HCT116 (cell line): ENCODE measurements at places on chromosomes 1 and 21. TPM values are rescaled to one million over a fixed set of nuclear protein-coding genes. Genes with fewer than 3 reads are reported as not detected.

ARHGEF10L gene
- total RNA-seq: 14.7 TPM

ERVH48-1 gene
- not detected for total RNA-seq

DNA sequence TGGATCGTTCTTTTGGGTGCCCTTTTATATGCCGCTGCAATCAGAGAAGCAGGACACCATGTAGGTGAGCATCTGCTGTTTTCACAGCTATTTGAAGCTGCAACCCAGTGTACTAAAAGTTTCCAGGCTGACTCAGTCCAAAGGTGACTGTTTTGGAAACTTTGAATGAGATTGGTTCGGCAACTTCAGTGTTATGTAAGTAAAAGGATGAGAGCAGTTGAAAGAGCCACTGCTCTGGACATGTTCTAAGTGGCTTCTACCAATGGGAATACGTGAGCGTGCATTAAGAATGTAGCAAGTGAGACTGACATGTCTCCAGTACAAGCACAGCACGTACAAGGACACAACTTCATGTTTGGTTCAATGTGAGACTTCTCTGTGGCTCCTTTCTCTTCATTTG lies 55.6 kb downstream of the DDR2 start:
- H3K27ac ChIP-seq: no peak overlapping the region
- no peak overlapping the region for H3K4me3 ChIP-seq
- no peaks in the 10 kb centered on the region for H3K27me3 ChIP-seq
- H3K4me1 ChIP-seq: peaks cover 17% of the 10 kb centered on the region

DNA sequence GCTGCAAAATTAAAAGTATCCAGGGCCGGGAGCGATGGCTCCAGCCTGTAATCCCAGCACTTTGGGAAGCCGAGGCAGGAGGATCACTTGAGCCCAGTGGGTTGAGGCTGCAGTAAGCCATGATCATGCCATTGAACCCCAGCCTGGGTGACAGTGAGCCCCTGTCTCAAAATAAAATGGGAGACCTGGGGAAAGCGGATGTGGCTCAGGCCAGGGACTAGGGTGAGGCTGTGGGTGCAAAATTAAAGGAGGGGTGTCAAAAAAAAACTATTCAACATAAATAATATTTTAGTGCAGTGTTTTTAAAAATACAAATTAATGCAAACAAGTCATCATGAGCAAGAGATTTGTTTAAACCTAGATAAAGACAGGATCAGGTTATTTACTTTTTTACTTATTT lies 100.1 kb upstream of the SLC45A1 start:
- peaks cover 32% of the 10 kb centered on the region for H3K4me1 ChIP-seq
- no peak overlapping the region for H3K27ac ChIP-seq
- DNase-seq: no peak
- H3K27me3 ChIP-seq: no peaks in the 10 kb centered on the region
- H3K4me3 ChIP-seq: no peak overlapping the region
- H3K36me3 ChIP-seq: no peaks in the 10 kb centered on the region

DNA sequence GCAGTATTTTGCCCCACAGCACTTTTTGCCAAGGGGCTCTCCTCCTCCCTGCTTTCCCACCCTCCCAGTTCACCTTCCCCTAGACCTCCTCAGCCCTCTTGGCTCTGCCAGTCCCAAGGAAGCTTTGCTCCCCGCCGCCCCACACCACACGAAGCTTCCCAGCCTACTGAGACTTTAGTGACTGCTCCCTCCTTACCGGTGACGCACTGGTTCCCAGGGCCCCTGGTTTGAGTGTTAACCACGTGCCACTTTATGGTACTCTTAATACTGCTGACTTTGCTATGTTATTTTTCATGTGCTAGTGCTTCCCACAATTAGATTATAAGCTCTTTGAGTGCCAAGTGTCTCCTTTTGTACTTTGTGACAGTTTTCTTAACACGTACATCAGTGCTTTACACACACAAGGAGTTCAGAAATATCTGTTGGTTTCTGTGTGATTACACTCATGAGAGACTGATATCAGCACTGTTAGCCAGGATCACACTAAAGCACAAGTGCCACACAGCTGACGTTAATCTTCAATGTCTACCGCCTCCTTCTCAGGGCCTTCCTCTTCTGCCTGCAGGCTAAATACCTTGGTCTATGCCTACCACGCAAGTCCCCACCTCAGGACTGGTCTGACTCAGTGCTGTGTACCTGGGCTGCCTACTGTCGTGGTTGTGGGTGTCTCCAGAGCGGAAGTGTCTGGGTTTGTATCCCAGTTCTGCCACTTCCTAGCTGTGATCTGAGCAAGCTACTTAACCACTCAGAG lies 61.0 kb downstream of the DNTTIP2 start:
- H3K4me1 ChIP-seq: peaks cover 8% of the 10 kb centered on the region
- no peaks in the 10 kb centered on the region for H3K36me3 ChIP-seq
- no peak overlapping the region for H3K4me3 ChIP-seq
- no peaks in the 10 kb centered on the region for H3K27me3 ChIP-seq
- DNase-seq: no peak

DNA sequence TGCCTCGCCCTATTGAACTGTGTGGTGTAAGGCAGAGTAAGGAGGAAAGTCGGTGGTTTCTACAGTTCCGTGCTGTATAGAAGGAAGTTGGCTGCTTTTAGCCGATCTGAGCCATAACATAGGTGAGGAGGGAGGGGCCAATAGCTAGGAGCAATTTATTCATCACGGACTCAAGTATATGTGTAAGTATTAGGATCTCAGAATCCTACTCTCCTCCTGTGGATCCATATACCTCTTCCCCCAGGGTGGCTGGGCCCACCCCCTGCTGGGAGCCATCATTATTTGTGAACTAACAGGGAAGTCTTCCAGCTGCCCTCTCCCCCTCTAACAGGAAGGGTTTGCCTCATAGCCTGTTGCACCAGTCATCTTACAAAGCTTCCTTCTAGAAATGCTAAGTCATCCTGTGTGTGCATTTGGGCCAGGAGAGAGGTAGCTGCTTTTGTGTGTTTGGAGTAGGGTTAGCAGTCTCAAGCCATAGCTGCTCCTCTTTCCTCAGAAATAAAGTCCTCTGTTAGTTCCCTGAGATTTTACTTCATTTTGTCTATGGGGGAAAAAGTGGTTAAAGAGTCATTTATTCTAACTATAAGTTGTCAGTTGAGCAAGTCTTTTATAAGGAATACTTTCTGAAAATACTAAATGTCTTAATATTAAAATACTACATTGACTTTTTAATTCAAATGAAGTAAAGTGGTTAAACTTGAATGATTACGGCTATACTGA lies 14.9 kb upstream of the CENPS start:
- no peaks in the 10 kb centered on the region for H3K27me3 ChIP-seq
- no peak overlapping the region for H3K4me3 ChIP-seq
- H3K4me1 ChIP-seq: peaks cover 6% of the 10 kb centered on the region
- H3K36me3 ChIP-seq: peaks cover 50% of the 10 kb centered on the region
- DNase-seq: no peak

DNA sequence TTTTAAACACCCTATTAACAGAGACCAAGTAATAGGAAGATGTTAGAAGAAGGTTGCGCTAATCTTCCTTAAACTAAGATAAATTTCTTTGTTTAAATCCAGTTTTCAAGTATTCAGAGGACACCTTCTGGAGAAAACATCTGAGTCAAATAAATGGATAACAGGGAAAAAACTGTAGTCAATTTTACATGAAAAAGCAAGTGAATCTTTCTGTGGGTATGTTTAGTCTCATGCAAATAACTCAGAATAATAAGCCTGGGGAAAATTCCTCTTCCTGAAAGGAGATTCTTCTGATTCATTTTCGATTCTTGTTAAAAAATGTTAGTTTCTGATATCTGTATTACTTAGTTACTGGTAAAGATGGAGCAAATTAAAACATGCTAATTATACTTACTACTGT lies 145.5 kb downstream of the CTH start:
- H3K27ac ChIP-seq: no peak overlapping the region
- no peak overlapping the region for H3K4me3 ChIP-seq
- H3K27me3 ChIP-seq: peaks cover 48% of the 10 kb centered on the region
- no peaks in the 10 kb centered on the region for H3K36me3 ChIP-seq
